Stimulated activated CD4-positive, alpha-beta T cell treated with anti-CD3 and anti-CD28 coated beads, TNF-alpha, amount 100 ng/mL, for 24 hours (primary cell): ENCODE measurements at places on chromosomes 6 and 20.

- DNase-seq, result no peak
Observed at GRCh38 chr6:100620085-100620840, 155.5 kb upstream of the SIM1 start.

- DNase-seq, result peak; percentile 18
Observed at GRCh38 chr6:127516662-127517273, 2.4 kb downstream of the MTCL3 start.

DNA sequence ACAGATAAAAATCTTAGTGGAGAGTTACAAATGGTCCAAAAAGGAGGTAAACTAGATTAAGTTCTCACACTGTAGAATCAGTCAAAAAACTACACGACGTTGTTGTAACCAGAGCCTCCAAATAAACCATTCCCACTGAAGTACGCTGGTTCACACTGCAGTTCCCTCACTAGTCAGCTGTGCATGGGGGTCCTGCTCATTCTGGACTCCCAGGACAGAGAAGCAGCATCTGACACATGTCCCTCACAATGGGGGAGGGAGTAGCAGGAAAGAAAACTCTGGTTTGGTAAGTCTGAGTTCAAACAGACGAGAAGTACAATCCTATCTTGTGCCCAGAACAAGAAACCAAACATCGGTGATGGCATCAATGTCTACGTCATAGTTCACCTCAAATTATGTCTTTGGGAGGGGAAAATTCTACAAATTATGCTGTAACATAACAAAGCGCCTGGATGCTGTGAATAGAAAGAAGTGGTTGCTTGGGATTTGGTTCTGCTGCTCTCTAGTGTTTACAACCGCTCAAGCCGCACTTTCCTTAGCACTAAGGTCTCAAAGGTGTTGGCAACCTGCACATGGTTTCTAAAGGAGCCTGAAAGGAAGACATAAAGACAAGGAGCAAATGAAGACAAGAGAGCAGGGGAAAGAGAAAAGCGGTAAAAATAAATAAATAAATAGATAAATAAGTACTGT is 208.0 kb downstream of the GMDS start:
- DNase-seq, result no peak

GRCh38 chr6:146029573-146030184 is 817 bp downstream of the GRM1 start:
- no peak for DNase-seq
